ENCODE measurements at places on chromosomes 3 and 15.

GRCh38 chr3:115862099-115862498 lies 238.8 kb downstream of the GAP43 start:
- no peak for DNase-seq

- DNase-seq = no peak
Measured at GRCh38 chr3:12445523-12446240, 38.6 kb upstream of the TSEN2 start.

DNA sequence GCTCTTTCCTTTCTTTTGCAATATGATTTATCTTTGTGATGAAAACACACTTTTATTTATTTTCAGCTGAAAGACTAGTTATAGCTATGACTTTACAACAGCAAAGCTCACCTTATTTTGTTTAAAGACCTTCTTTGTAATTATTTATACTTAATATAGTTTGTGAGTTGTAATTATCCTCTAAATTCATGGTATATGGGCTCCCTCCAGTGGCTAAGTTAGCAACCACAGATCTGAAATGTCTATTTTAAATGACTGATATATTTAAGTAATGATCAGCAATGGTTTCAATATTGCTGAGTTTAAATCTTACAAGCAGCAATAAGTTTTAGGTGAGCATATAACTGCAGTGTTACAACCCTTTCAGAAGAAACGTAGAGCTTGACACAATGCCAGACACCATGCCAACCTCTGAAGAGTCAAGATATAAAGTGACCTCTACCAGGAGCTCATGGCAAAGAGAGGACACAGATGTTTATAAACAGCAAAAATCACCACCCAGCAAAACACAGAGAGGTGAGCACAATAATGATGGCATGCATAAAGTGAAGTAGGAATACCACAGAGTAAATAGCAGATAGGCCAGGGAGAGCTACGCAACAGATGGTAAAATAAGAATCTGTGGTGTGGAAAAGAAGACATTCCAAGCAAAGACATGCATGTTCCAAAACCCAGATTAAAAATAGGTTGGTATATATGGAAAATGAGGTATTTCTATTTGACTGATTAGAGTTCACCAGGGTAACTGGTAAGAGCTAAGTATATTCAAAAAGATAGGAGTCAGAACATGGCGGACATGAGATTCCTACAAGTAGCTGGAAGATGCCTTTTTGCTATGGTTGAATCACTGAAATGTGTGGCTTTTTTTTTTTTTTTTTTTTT lies 143.7 kb upstream of the ZNF385D start:
- no peak for DNase-seq

DNA sequence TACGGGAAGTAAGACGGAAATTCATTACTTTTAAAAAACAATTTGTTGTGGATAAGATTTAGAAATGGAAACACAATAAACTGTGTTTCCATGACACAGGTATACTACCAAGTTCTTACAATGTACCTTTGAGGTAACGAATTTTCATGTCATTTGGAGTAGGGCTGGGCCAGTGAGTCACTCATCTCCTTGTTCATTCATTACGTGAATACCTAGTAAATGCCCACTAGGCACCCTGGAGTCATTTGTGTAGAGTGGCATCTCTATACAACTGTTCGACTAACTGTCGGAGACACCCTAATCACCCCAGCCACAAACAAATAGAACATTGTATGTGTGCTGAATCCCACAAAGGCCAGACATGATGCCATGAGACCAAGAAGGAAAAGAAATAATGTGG lies 94.8 kb downstream of the IGF1R start:
- no peak for DNase-seq

- DNase-seq = no peak
Measured at GRCh38 chr3:123298903-123299302, 97.2 kb downstream of the SEC22A start.

DNA sequence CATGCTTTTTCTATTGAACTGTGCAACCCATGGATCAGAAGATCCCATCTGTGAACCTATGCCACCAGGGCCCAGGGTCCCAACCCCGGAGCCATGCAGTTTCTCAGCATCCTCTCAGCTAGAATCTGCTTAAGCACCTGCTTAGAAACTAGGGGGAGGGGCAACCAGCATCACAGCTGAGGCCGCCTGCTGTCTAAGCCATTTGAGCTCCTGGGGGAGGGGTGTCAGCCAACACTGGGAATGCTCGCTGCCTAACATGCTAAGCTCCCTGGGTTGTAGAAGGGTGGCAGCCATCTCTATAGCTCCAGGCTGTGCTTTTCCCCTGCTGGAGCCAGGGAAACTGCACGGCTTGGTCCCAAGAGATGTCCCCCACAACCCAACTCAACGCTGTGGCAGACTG lies 322.8 kb downstream of the EDEM1 start:
- no peak for DNase-seq

GRCh38 chr3:30760040-30760695 lies 134.3 kb downstream of the GADL1 start:
- DNase-seq = no peak

DNA sequence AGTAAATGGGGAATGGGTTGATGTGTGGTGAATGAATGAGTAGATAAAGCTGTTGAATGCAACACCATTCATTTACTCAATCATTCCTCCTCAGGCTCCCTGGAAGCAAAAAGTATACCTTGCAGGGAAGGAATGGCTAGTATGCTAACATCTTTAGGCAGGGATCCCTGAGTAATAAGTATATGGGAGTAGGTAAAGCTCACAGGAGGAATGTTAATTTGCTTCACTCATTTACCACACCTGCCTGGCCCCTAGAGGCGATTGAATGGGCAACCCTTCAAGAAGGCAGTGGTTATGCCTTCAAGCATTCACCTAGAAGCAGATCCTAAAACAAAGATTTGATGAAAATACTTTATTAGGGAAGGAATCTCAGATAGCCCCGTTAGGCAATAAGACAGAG lies 208.7 kb upstream of the GADL1 start:
- DNase-seq = no peak

- DNase-seq = no peak
Measured at GRCh38 chr3:52004906-52005395, 9.3 kb upstream of the RPL29 start.

- DNase-seq = no peak
Measured at GRCh38 chr15:50377867-50378751, 23.1 kb upstream of the GABPB1 start.

GRCh38 chr3:74613521-74614106 lies 845 bp downstream of the CNTN3 start:
- DNase-seq = no peak

GRCh38 chr3:97647441-97647982 lies 117.0 kb upstream of the ARL6 start:
- no peak for DNase-seq

GRCh38 chr3:53863145-53863544 lies 16.8 kb downstream of the IL17RB start:
- DNase-seq = no peak

- DNase-seq = no peak
Measured at GRCh38 chr3:55576621-55577388, 89.7 kb upstream of the WNT5A start.

DNA sequence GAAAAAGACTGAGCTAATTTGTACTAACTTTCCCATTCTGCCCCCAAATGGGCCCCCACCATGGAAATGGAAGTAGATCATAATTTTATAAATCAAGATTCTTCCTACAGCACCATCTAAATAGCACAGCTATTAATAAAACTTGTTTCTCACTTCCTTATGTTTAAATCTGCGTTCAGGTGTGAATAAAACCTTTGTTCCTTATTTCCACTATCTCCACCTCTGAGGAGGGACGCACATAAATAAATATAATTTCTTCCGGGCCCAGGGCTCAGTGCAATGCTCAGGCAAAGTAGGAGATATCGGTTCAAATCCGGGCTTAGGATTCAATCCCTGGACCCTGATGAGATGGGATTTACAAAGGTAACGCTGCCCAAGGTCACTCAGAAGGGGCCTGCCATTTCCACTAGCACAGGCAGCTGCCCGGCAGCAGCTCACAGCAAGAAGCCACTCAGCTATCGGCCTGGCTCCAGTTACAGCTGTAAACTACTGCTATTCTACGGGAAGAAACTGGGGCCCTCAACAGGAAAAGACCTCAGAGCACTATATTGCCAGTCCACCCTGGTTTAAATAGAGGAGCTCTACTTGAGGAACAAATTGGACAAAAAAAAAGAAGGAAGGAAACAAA lies 52.5 kb downstream of the FOXP1 start:
- no peak for DNase-seq

GRCh38 chr3:55380561-55380960 lies 106.5 kb downstream of the WNT5A start:
- DNase-seq = no peak

GRCh38 chr3:46127503-46127902 lies 80.6 kb downstream of the CCR1 start:
- no peak for DNase-seq

DNA sequence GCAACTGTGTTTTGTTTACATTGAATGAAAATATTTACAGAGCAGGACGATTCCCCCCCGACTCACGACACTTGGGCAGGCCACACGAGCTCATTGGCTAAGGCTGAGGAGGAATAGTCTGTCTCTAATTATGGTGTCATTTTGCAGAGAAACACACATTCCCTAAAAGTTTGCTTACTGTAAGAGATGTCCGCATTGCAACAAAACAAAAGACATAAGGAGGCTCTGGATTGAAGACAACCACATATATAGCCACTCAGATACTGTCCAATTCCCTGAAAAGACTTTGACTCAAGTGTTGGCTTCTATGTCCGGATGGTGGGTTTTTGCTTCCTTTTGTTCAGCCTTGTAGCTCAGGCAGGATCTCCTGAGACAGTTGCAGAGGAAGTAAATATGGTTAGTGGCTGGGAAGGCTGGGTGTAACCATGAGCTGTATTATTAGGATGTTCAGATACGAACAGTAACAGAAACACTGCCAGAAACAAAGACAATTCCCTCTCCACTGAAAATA lies 170.4 kb downstream of the KLHL25 start:
- DNase-seq = no peak

DNA sequence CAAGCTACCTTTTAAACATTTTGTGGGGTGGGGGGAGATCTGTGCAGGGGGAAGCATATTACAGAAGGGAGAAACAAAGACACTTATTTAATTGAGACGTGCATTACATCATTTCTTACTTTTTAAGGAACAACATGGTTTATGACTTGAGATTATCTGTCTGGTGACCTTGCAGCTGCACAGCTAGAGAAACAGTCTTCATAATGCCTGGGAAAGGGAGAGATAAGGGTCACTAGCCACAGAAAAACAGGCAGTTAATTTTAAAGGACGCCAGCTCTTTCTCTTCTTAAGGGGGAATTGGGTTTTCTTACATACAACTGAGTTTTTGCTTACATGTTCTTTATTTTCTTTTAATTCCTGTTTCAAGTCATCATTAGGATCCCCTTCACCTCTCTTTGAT lies 147.9 kb downstream of the SST start:
- no peak for DNase-seq

- no peak for DNase-seq
Measured at GRCh38 chr3:24302396-24302795, 192.3 kb downstream of the THRB start.

GRCh38 chr3:156187146-156187769 lies 66.9 kb downstream of the KCNAB1 start:
- no peak for DNase-seq

Measured in activated CD4-positive, CD25-positive, alpha-beta regulatory T cell (primary cell).